ENCODE measurements at places on chromosomes 3 and 15.

- DNase-seq: no peak
These were observed 282.2 kb upstream of the LRRN1 start for GRCh38 chr3:3516996-3517395.

- DNase-seq: no peak
These were observed 340.7 kb downstream of the RAP2B start for GRCh38 chr3:153502682-153503081.

DNA sequence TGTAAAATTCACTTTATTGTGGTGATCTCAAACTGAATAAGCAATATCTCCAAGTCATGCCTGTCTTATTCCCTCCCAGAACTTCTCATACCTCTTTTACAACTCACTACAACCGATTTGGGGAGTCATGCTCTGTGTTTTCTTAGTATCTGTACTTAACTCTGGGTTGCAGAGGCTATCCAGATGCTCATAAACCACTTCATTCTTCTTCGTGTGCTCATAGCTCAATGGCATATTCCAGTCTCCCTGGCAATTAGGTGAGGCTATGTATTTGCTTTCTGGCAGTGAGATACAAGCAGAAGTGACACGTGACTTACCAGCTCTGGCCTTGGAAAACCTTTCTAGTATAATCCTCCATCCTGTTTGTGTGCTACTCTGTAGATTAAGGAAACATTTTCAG lies 360.9 kb downstream of the ZNF385D start:
- peak; percentile 43 for DNase-seq

GRCh38 chr3:139797724-139798343 lies 120.1 kb upstream of the NMNAT3 start:
- DNase-seq: no peak

GRCh38 chr15:79339588-79340314 lies 28.8 kb downstream of the TMED3 start:
- no peak for DNase-seq

DNA sequence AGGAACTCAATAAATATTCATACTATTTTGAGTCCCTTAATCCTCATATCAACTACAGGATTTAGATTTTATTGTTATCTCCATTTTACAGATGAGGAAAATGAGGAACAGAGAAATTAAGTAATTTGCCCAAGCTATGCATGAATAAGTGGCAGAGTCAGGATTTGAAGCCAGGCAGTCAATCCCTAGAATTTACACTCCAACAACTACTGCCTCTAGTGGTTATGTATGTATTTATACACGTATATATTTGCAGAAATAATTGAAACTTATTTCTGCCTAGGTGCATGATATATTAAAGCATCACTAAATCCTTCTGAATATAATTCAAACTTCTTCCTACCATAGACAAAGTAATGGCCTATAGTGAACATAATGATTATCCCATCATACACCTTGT lies 137.4 kb downstream of the SERPINI1 start:
- DNase-seq: no peak

DNA sequence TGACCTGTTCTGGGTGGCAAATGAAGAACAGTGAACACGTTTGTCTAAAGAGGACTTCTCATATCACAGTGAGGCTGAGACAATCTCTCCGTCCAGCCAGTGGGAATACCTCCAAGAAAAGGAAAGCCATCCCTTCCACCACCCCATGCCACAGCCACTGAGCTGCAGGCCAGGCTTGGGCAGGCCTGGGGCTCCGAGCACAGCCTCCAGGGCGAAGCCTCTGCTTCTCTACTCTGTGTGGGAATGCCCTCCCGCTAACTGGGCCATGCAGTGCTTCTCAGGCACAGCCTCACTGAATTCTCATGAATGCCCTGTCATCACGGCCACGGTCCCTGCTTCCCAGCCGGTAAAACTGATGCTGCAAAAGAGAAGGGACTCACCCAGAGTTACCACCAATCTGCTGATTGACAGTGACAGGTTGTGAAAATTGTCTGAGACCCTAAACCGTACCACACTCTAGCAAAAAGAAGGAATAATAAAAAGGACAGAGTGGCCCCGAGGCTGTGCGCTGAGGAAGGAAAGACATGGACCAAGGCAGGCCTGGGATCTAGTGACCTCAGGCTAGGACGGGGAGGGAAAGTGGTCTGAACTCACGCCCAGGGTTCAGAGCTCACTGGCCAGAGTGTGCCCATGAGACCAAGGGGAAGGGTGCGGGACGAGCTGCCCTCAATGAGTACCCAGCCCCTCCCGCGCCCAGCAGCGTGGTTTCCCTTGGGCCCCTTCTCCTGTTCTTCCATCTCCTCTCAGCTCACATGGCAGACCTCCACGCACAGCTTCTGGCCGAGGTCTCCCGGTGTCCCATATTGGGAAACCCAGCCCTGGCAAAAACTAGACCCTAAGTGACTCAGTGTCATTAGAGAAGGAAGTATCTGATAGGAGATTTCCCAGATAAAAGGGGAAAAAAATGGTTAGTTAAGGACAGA lies 52.8 kb downstream of the DHX30 start:
- DNase-seq: no peak

- DNase-seq: no peak
These were observed 94.2 kb downstream of the PLXNA1 start for GRCh38 chr3:127077068-127077467.

GRCh38 chr3:180684807-180685206 lies 5.5 kb upstream of the CCDC39 start:
- no peak for DNase-seq

DNA sequence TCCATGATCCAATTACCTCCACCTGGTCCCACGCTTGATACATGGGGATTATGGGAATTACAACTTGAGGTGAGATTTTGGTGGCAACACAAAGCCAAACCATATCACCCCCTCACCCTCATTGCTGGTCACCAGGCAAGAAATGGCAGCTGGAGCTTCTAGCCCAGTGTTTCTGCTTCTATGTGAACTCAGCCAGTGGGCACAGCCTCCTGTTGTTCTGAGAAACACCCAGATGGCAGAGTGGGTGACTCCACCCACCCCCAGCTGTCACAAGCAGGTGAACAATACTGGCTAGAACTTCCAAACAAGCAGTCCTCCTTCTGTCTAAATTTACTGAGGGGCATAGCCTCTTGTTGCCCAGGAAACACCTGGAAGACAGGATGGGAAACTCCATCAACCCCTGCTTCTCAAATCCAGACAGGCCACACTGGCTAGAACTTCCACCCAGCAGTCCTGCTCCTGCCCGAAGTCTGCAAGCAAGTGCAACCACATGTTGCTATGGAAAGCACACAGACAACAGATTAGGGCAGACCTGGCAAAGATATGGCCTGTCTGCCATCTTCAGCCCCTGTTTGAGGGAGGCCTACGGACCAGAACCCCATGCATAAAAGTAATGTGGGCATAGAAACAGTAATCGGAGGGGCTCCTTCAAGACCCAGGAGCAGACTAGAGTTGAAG lies 114.1 kb downstream of the DTWD1 start:
- DNase-seq: no peak

- DNase-seq: no peak
These were observed 4.6 kb upstream of the CIDEC start for GRCh38 chr3:9884555-9885165.

DNA sequence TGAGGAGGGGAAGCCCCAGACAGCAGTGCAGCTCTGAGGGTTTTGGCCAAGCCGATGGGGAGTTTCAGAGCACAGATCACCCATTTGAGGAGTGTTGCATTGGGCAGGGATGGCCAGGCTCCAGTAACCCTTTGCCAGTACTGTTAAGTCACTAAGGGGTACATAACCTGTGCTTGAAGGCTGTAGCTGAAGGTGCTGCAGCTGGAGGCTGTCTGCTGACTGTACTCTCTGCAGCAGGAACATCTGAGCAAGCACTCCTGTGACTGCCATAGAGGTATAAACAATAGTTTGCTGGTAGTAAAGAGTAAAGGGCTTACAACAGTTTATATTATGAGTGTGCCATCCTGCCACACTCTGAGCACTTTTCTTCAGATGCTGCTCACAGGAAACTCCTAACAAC lies 297.8 kb downstream of the EPHA3 start:
- DNase-seq: no peak

DNA sequence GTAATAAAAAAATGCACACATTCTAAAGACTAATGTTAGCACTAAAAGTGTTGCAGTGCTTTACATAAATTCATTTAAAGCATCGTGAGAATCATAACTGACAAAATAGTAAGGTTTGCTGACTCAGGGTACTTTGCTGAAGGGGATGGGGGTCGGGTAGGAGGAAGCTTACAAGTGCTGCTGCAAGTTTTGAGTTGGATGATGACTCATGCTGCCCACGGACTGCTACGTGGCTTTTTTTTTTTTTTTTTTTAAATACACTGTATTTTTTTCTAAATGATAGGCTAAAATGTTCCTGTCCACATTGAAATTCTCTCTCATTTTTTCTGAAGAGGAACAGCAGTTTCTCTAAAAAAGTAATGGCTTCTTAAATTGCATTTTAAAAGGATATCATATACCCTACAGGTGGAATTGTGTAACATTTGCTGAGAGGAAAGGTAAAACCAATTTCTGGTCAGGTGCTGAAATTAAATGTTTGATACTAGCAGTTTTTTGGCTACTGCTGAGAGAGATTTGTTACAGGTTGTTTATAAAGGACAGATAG lies 2.2 kb downstream of the MAPK6 start:
- DNase-seq: no peak

DNA sequence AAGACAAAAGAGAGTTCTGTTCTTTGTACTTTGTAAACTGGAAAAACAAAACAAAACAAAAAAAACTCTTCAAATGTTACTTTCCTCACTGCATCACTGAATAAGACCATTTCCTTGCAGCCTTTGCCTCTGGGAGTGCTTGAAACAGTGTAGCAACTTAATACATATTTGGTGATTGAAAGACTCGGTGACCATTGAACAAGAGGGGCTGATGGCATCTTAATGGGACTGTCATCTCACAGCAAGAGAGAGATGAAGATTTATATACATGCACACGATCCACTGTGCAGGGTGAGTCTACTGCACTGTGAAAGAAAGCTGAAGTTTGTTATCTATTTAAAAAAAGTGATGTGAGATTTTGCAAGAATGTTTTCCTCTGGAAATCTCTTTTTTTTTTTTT lies 111.9 kb upstream of the KLHL25 start:
- DNase-seq: no peak

GRCh38 chr3:8492744-8493511 lies 8.7 kb upstream of the LMCD1 start:
- DNase-seq: no peak

- peak; percentile 21 for DNase-seq
These were observed 63.8 kb upstream of the ACP3 start for GRCh38 chr3:132253262-132253878.

DNA sequence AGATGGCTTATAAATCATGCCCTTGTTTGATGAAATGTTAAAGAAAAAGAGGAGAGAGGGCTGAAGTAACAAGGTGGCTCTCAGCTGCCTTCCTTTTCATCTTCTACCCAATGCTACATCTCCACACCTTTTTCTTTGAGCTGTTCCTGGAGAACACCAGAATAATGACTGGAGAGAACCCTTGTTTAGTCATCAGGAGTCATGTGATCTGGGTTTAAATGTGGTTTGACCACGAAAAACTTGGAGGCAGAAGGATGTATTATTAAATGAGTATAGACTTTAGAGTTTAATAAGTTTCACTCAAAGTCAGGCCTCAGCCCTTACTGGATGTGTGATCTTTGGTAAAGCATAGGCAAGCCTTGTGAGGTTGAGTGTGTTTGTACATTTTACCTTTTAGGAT lies 230.3 kb upstream of the TBL1XR1 start:
- DNase-seq: no peak

DNA sequence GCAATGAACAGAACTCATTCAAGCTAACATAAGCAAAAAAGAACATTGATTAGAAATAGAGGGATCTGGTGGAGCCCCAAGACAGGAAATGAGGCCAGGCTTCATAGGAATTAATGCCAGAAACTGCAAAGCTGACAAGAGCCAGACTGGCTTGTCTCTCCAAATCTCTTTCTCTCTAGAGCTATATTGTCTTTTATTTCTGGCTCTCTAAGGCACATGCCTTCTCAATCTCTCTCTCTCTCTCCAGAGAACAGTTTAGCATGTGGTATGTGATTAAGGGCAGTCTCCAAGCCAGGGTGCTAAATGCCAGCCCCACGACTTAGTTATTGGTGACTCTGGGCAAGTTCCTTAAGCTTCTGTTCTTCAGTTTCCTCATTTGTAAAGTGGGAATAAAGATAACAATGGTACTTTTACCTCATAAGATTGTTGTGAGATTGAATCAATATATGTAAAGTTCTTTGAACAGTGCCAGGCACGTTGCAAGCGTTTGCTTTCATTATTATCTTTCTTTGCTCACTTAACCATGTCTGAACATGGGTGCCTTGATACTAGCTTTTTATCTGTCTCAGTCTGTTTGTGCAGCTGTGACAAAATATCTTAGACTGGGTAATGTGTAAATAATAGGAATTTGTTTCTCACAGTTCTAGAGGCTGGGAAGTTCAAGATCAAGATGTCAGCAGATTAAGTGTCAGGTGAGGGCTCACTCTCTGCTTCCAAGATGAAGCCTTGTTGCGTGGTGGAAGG lies 123.2 kb downstream of the BDH1 start:
- DNase-seq: no peak

GRCh38 chr3:41290736-41291135 lies 91.4 kb downstream of the CTNNB1 start:
- DNase-seq: no peak

GRCh38 chr15:93235926-93236780 lies 147.1 kb upstream of the RGMA start:
- DNase-seq: no peak

- no peak for DNase-seq
These were observed 30.5 kb upstream of the PDZRN3 start for GRCh38 chr3:73655197-73655596.

GRCh38 chr3:122519693-122520092 lies 5.0 kb upstream of the KPNA1 start:
- no peak for DNase-seq

Data from NCI-H2081 treated with DMSO at 0.1 percent for 48 hours (cell line).